Activated naive CD8-positive, alpha-beta T cell treated with anti-CD3 and anti-CD28 coated beads, Interleukin-2, amount 10 ng/mL, durations not matched to agents 7 days and 5 days (primary cell): ENCODE measurements at places on chromosomes 1 and 21.

- H3K27ac ChIP-seq: no peak overlapping the region
- H3K36me3 ChIP-seq: no peaks in the 10 kb centered on the region
- no peak overlapping the region for H3K4me3 ChIP-seq
- peaks cover 15% of the 10 kb centered on the region for H3K27me3 ChIP-seq
- DNase-seq: no peak
- no peaks in the 10 kb centered on the region for H3K4me1 ChIP-seq
Observed at GRCh38 chr1:224533517-224533916, 82.6 kb upstream of the CNIH3 start.

DNA sequence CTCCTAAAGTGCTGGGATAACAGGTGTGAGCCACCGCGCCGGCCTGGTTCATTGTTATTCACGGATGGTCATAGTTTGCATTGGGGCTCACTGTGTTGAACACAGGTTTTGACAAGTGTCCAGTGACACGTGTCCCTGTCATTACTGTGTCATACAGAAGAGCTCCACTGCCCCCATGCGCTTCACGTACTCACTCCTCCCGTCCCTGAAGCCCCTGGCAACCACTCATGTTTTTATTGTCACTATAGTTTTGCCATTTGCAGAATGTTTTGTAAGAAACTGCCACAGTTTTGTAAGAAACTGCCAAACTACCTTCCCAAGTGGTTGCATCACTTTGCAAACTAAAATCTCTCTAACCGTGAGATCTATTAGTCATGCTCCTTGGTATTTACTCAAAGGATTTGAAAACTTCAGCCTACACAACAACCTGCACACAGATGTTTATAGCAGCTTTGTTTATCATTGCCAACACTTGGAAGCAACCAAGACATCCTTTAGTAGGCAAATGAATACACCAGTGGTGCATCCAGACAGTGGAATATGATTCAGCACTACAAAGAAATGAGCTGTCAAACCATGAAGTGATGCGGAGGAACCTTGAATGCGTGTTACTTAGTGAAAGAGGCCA lies 163.2 kb upstream of the COL6A1 start:
- peaks cover 3% of the 10 kb centered on the region for H3K27me3 ChIP-seq
- no peak overlapping the region for H3K27ac ChIP-seq
- H3K4me3 ChIP-seq: peak overlapping the region; percentile 47
- DNase-seq: no peak
- H3K4me1 ChIP-seq: peaks cover 18% of the 10 kb centered on the region

GRCh38 chr1:96095849-96096612 lies 625.6 kb upstream of the PTBP2 start:
- H3K36me3 ChIP-seq: no peaks in the 10 kb centered on the region
- DNase-seq: no peak
- no peaks in the 10 kb centered on the region for H3K27me3 ChIP-seq
- no peak overlapping the region for H3K4me3 ChIP-seq
- H3K27ac ChIP-seq: no peak overlapping the region
- no peaks in the 10 kb centered on the region for H3K4me1 ChIP-seq

DNA sequence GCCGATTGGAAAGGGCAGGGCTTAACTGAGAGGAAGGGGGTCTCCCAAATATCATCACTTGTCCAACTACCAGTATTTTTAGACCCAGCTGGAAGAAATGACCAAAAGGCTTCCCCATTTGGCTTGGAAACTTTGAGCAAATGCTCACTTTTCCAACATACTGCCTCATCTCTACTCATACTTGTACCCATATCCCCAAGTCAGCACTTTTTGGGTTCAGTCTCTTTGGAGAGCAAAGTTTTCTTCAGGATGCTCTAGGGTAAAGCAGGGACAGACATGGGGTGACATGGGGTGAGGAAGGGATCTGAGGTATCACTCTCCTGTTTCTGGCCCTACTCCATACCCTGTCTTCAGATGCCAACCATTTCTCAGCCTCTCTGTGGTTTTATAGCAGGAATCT lies 27.2 kb downstream of the LRRN2 start:
- no peaks in the 10 kb centered on the region for H3K4me1 ChIP-seq
- DNase-seq: no peak
- H3K4me3 ChIP-seq: no peak overlapping the region

- no peaks in the 10 kb centered on the region for H3K36me3 ChIP-seq
- H3K4me3 ChIP-seq: no peak overlapping the region
- H3K27ac ChIP-seq: no peak overlapping the region
- peaks cover 33% of the 10 kb centered on the region for H3K27me3 ChIP-seq
Observed at GRCh38 chr1:46532498-46533178, 18.8 kb downstream of the KNCN start.

DNA sequence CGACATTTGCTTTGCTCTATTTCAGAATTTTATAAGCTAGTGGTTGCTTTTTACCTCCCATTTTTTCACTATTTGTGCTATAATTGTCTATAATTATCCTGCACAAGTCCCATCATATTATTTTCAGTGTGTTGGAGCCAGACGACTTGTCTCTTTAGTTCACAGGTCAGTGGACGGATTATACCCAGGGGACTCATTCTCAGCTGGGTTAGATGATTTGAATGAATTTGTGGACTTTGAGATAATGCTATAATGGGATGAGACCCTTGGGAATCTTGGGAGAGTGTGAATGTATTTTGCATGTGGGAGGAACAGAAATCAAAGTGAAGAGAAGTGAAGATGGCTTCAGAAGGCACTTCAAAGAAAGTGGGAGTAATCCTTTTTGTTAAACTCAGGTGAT lies 31.5 kb upstream of the KCNK1 start:
- H3K27me3 ChIP-seq: no peaks in the 10 kb centered on the region
- H3K4me3 ChIP-seq: no peak overlapping the region
- H3K4me1 ChIP-seq: no peaks in the 10 kb centered on the region

DNA sequence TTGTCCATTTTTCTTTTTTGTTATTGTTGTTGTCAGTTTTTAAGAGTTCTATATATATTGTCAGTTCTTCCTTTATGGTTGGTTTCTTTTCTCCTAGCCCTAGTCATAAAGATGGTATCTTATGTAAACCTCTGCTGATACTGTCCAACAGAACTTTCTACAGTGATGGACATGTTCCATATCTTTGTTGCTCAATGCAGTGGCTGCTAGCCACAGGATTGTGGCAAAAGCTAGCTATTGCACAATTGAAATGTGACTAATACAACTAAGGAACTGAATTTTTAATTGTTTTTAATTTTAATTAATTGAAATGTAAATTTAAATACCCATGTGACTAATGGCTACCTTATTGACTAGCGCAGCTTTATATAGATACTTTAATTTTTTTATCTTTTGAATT lies 411.8 kb upstream of the PTBP2 start:
- no peak overlapping the region for H3K4me3 ChIP-seq
- no peaks in the 10 kb centered on the region for H3K27me3 ChIP-seq
- no peak overlapping the region for H3K27ac ChIP-seq
- no peaks in the 10 kb centered on the region for H3K4me1 ChIP-seq

GRCh38 chr1:208269338-208269666 lies 25.1 kb upstream of the PLXNA2 start:
- H3K27ac ChIP-seq: no peak overlapping the region
- H3K4me3 ChIP-seq: no peak overlapping the region
- no peaks in the 10 kb centered on the region for H3K36me3 ChIP-seq

- H3K4me3 ChIP-seq: no peak overlapping the region
- H3K36me3 ChIP-seq: no peaks in the 10 kb centered on the region
- H3K27ac ChIP-seq: no peak overlapping the region
- H3K27me3 ChIP-seq: peaks cover 12% of the 10 kb centered on the region
Observed at GRCh38 chr1:182195733-182196132, 134.2 kb upstream of the ZNF648 start.

DNA sequence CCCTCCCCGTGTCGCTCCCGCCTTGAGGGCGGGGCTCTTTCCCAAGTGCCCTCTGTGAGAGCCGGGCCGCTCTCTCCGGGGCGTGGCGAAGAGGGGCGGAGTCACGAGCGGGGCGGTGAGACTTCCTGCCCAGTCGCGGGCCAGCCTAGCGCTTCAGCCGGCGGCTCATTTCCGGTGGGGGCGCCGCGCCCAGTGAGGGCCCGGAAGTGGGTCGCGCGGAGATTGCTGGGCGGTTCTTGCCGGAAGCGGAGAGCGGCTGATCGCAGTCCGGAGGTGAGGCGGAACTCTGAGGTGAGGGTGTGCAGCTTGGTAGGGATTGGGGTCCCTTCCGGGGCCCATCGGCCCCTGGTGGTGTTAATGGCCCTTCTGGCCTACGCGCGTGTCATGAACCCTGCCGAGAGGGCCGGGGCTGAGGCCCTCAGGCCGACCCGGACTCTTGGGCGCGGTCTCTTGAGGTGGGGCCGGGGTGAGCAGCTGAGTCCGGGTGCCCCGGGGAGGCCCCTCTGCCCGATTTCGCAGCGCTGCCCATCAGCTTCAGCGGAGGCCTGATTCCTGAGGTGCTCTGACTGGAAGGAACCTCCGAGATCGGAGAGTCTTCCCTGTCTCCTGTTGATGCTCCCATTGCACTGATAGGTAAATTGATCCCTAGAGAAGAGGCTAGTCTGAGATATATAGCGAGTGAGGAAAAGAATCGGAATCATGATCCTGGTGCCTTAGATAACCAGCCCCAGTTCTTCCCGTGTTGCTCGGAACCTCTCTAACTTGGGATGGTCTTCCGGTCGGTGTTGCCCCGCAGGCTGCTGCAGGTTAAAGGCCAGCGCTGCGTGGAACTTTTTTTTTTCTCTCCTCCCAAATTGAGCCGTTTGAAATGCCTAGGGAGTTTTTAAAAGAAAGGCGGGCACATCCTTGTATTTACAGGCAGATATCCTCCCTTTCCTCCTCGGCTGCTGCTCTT lies at the start of gene CAP1:
Gene CAP1, plus strand, starts transcription at position 219 of the 955 bp plus-strand sequence. CDS start 18,618 bp downstream, outside the sequence.
- peak; percentile 100 for DNase-seq
- H3K4me3 ChIP-seq: peak within 1 kb of the TSS; percentile 94
- H3K36me3 ChIP-seq: peaks cover 45% of the 10 kb centered on the region
- H3K27me3 ChIP-seq: no peaks in the 10 kb centered on the region

DNA sequence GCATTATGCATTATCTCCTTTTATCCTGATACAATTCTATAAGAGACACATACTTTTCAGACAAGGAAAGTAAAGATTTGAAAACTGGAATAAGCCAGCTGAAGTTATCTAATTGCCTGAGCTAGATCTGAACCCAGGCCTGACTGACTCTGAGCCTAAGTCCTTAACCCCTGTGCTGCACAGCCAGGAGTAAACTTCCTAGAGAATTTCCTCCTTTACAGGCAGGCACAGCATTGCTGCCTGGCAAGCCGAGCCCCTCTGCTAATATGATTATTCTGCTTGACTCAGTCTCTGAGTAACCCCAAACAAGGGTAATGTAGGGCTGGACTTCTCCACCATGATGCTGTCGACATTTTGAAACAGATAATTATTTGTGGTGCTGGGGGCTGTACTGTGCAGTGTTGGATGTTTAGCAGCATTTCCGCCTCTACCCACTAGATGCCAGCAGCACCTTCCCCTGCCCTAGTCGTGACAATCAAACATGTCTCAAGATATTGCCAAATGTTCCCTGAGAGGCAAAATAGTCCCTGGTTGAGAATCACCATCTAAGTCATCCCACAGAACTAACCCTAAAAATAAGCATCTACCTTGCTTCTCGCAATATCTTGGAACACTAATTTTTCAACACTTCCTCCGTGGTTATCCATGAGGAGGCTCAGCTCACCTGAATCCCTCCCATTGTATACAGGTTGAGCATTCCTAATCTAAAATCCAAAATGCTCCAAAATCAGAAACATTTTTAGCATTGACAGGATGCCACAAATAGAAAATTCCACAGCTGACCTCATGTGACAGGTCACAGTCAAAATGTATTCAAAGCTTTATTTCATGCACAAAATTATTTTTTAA lies 18.5 kb downstream of the CAMK1G start:
- no peak overlapping the region for H3K27ac ChIP-seq
- DNase-seq: no peak
- peaks cover 26% of the 10 kb centered on the region for H3K27me3 ChIP-seq
- no peak overlapping the region for H3K4me3 ChIP-seq
- no peaks in the 10 kb centered on the region for H3K36me3 ChIP-seq

- no peak for DNase-seq
- peaks cover 3% of the 10 kb centered on the region for H3K36me3 ChIP-seq
- no peak overlapping the region for H3K4me3 ChIP-seq
- no peak overlapping the region for H3K27ac ChIP-seq
Observed at GRCh38 chr1:11188381-11188780, 774 bp upstream of the ANGPTL7 start.

DNA sequence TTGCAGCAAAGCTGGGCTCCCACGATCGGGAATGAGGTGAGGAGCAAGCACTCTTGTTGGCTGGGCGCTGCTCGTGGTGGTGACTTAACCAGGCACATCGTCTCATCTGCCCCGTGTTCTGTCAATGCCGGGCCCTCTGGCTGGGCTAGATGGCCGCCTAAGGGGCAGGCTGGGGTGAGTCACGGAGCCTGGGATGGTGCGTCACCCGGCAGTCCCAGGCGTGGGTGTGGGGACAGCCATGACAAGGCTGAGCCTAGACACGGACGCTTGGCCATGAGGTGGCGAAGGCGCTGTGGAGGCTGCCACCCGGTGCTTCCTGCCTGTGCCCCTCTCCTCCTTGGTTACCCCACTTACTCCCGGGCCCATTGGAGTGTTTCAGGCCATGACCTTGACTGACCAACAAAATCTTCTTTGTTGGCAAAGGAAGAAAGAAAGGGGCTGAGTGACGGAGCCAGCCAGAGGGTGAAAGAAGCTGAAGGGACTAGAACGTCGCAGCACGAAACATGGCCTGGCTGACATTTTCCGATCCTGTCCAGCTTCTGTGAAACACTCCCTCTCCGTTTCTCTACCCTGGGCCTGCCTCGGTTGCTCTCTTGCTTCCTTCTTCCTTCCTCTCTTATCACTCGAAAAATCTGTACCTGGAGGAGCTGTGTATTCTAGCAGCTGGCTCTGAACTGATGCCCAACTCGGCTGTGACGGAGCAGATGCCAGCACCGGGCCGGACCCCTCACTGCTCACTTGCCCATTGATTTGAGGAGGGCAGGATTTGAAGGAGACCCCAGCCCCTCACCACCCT lies 596 bp downstream of the CD247 start:
- H3K27me3 ChIP-seq: no peaks in the 10 kb centered on the region
- peak overlapping the region; percentile 98 for H3K27ac ChIP-seq
- peaks cover 28% of the 10 kb centered on the region for H3K4me1 ChIP-seq
- DNase-seq: peak; percentile 78
- peaks cover 27% of the 10 kb centered on the region for H3K36me3 ChIP-seq

- H3K4me3 ChIP-seq: no peak overlapping the region
- H3K27ac ChIP-seq: no peak overlapping the region
- no peak for DNase-seq
Observed at GRCh38 chr1:88398338-88398737, 285.7 kb upstream of the PKN2 start.

DNA sequence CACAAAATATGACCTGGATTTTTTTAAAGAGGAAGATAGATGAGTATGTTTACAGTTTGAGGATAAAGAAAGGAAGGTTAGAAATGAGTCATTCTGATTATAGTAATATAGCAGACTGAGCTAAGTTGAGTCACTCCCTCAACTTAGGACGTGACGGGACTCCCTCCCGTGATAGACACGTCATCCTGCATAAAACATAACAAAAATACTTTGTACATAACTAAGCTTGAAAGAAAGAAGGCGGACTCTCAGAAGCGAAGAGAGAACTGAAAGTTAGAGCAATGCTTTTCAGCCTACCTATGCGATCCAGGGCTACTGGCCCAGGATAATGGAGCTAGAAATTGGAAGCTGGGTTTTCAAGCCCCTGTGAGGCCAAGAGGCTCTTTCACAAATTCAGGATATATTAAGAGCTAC lies 53.0 kb upstream of the DESI2 start:
- DNase-seq: no peak
- no peak overlapping the region for H3K27ac ChIP-seq
- peaks cover 6% of the 10 kb centered on the region for H3K27me3 ChIP-seq
- H3K36me3 ChIP-seq: no peaks in the 10 kb centered on the region
- H3K4me3 ChIP-seq: no peak overlapping the region
- H3K4me1 ChIP-seq: no peaks in the 10 kb centered on the region

- DNase-seq: no peak
- H3K4me3 ChIP-seq: no peak overlapping the region
- H3K27ac ChIP-seq: no peak overlapping the region
- H3K36me3 ChIP-seq: no peaks in the 10 kb centered on the region
Observed at GRCh38 chr1:177146499-177146898, 18.0 kb downstream of the ASTN1 start.
